ENCODE measurements at places on chromosomes 16 and 17.

GRCh38 chr16:68283801-68284598 is 19.7 kb downstream of the SLC7A6 start:
- DNase-seq, result no peak

GRCh38 chr16:57358527-57359095 is at the start of gene CCL22:
Gene CCL22, plus strand, starts transcription at chr16:57358783. Its CDS starts 34 bp downstream, at chr16:57358817.
- no peak for DNase-seq

- no peak for DNase-seq
Measured at GRCh38 chr17:13746404-13746803, 144.7 kb upstream of the HS3ST3A1 start.

DNA sequence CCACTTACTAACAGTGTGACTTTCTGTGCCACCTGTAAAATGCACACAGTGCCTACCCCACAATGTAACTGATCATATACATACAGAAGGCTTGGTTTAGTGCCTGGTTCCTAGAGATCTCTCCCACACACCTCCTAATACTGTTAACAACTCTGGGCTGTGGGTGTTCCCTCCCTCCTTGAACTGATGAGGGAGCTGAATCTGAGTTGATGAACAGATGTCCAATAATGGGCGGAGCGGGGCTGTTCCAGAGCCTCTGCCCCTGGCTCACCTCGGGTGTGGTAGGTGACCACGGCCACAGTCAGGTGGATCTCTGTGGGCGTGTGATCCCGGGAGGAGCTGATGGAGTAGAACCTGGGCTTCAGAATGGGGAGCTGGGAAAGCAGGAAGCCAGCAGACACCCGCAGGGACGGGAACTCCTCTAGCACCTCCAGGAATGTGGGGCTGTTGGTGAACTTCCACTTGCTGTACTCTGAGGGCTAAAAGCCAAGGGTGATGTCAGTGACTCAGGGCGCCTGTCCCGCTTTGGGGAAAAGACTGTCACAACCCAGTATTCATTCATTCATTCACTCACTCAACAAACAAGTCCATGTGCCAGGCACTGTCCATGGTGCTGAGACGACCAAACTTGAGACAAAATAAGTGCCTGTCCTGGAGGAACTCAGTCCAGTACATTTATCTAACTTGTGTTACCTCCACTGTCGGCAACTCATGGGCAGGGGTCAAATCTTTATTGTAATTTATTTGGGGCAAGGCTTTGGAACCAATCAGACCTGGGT is 37.6 kb downstream of the NOS2 start:
- DNase-seq, result no peak

DNA sequence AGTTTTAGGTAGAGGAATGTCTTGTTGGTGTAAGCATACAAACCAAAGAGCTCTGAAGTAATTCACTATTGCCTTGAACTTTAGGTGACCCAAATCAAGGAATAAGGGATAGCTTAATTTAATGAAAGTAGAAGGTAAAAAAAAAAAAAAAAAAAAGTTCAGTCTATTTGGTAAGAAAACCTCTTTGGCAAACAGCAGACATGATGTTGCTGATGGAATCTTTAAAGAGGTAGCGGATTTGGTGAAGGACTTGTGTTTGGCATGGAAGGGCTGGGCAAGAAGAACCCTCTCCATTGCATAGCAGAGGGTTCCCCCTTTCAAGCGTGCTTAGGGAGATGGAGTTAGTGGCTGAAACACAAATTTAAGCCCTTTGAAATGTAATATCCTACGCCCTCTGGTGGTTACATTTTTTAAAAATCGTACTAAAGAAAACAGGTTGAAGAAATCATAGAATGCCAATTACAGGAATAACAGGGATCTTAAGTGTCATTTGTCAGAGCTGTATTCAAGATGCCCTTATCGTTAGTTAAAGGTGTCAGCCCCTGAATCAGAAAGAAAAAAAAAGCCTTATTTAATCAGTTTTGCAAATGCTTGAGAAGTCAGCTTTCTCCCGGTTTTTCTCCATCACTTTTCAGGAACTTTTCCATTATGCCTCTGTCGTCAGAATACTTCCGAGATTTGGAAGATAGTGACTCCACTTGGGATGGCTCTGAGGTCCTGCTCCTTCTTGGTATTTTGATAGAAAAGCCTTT is 383.1 kb downstream of the KCNJ2 start:
- DNase-seq, result no peak

GRCh38 chr17:31488982-31489294 is 97.5 kb downstream of the RAB11FIP4 start:
- no peak for DNase-seq

GRCh38 chr16:29663016-29663806 is at the start of gene SPN:
Gene SPN, plus strand, starts transcription at chr16:29663247. Its CDS starts 482 bp downstream, at chr16:29663729.
- no peak for DNase-seq

DNA sequence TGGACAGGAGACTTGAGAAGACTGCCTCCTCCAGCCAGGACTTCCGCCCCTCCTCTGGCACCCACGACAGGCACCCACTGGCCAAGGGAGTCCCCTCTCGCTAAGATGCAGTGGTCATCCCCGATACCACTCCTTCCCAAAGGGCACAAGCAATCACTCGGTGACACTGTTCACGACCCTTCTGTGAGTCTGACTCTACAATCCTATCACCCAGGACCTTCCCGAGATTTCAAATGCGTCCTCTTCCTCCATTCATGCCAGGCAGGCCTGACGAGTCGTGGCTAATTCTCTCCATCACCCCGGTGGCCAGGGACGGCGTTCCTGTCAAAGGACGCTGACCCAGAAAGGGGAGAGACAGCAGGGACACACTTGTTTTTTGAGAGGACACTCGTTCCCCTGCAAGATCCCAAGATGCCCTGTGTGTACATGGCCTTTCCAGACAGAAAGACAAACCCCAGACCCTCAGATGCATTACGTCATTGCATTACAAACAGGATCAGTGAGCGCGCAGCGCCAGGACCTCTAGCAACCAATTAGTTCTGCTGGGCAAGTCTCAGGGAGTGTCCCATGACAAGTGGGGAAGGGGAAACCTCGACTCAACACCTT is 12.2 kb downstream of the FBXO31 start:
- no peak for DNase-seq

DNA sequence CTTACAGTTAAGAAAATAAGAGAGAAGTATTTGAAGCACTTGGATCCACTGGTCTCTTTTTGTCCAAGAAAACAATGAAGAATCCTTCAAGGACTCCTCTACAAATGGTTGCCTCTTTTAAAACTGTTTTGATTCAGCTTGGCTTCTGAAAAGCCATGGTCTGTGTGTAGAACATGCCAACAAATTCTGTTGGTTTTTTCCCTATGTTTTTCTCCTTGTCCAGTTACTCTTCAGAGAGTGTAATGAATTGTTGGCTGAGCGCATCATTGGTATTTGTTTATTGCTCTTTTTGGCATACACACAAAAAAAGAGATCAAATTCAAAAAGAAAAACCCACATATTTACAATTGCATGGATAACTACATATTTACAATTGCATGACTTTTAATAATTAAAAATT is at the start of gene ABCA10:
ABCA10 (minus strand) TSS at position 249 of the 400 bp plus-strand sequence. CDS start 3,466 bp downstream, outside the sequence.
- DNase-seq, result no peak

DNA sequence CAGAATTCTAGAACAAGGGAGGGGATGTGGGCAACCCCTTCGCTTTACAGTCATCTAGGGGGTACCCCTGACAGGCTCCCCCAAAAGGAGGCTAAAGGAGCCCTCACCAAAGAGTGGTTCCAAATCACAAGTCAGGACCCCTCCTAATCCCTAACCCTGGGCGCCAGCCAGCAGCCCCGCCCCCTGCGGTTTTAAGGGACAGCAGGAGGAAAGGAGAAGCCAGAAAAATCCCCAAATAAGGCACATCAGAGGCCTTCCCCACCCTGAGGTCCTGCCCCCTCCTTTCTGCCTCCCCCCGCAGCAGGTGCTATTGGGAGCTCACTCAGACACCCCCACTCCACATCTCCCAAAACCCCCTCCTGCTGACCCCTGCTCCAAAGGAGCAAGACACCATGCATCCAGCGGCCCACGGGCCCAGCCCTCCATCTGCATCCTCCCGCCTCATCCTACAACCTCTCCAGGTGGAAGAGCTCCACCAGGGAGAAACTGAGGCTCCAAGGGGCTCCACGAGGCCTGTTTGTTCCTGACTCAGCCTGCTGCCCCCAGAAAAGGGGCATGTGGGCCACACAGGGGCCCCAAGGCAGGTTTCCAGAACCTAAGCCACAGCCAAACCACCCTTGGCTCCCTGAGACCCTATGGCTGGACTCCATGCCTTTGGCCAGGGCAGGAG is 93.5 kb downstream of the GOSR1 start:
- DNase-seq, result no peak

GRCh38 chr17:21042458-21043295 is at the start of gene USP22:
Gene USP22, minus strand, starts transcription at chr17:21043011. Its CDS starts 176 bp downstream, at chr17:21042835.
- no peak for DNase-seq

DNA sequence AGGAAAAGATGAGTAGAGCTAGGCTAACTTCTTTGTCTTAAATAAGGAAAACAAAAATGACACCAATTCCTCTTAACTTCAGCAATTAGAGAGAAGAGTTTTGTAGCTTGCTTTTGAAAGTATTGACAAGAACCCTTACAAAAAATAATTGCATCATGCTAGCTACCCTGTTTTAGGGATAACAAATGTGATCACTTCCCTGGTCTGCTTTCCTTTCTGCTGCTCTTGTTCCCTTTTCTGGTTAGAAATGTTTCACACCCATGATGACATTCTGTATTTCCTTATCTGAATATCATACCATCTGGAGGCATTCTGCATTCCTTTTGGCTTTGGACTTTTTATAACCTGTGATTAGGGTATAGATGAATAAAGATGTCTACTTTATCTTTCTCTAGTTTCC is 9.9 kb upstream of the SMIM36 start:
- DNase-seq, result no peak

GRCh38 chr16:3915426-3916260 is 35.1 kb upstream of the CREBBP start:
- no peak for DNase-seq

DNA sequence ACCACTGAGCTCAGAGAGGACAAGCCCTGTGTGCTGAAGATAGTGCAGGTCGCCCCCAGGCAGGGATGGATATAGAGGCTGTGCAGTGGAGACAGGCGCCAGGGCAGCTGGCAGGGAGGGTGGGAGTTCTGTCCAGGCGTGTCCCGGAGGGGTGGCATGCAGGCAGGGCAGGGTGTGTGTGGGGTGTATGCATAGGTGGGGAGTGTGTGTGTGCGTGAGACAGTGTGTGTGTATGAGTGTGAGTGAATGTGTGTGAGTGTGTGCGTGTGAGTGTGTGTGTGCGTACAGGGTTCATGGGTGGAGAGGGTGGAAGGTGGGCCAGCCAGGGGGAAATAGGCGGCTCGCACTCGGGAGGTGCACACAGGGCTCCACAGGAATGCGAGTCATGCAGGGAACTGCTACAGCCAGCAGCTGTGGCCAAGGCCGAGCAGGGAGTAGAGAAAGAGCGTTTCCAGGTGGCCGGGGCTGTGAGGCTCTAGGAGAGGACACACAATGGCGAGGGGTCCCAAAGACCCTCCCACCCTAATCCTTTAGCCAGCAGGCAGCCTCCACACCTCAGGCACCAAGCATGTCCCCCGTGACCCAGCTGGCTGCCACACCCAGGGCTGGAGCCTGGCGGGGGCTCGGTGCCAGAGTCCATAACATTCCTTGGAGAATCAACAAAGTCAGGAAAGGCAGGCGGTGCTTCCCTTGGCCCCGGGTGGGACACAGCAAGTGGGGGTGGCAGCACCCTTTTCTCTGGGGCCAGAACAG is 4.6 kb downstream of the PLCD3 start:
- DNase-seq, result no peak

- no peak for DNase-seq
Measured at GRCh38 chr16:3118204-3118790, 5.9 kb downstream of the ZNF205 start.

- DNase-seq, result peak; percentile 21
Measured at GRCh38 chr17:46192439-46193150, 634 bp downstream of the KANSL1 start.

GRCh38 chr16:86626966-86627365 is 48.6 kb downstream of the FOXL1 start:
- DNase-seq, result no peak

GRCh38 chr16:46949241-46949892 is 24.1 kb downstream of the DNAJA2 start:
- no peak for DNase-seq

- no peak for DNase-seq
Measured at GRCh38 chr17:31392002-31392855, 754 bp downstream of the RAB11FIP4 start.

GRCh38 chr16:79899316-79899715 is 298.8 kb upstream of the MAF start:
- DNase-seq, result no peak

- DNase-seq, result no peak
Measured at GRCh38 chr16:717450-718245, 2.7 kb downstream of the METRN start.

DNA sequence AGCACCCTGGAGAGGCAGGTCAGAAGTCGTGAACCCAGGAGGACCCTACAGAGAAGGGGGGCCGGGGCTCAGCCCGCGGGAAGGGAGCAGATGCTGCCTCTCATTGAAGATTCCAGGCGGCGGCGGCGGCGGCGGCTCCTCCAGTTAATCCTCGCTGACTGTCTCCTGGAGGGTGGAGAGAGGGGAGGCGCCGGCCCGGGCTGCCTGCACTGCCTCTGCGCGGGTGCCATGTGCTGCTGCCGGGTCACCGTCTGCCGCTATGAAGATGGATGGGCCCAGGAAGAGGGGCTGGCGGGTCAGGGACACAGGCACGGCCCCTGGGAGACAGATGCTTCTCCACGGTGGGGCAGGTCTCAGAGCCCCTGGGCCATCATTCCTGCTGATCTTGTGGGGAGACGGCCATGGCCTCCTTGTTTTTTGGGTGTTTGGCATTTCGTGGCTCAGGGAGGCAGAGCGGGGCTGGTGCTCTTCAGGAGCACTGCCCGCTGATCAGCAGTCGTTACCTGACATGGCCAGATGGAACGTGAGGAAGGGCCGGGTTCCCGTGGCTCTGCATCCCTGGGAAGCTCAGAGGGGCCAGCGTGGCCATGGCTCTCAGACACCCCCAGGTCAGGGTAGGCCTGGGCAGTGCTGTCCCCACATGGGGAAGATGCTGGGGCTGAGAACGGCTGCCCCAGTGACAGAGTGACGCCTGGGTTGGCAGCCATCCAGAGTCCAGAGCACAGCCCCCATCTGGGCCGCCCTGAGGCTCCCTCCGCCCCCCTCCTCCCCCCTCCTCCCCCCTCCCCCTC is 36.1 kb downstream of the GINS2 start:
- peak; percentile 29 for DNase-seq

Data from NCI-H2029 treated with DMSO at 0.1 percent for 48 hours (cell line).